ENCODE measurements at places on chromosomes 1 and 21.

DNA sequence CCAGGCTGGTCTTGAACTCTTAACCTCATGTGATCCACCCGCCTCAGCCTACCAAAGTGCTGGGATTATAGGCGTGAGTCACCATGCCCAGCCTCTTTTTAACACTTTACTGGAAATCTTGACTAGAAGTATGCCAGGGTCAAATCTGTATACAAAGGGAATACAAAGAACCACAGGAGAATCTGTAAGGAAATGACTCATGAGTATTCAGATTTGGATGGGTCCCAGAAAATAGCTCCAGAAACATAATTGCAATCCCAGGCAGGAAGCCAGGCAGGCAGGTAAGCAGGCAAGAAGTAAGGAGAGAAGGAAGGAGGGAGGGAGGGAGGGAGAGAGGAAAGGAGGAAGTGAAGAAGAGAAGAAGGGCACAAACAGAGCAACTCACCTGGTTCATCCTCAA lies 22.8 kb upstream of the TIAM1 start:
- no peak for DNase-seq

DNA sequence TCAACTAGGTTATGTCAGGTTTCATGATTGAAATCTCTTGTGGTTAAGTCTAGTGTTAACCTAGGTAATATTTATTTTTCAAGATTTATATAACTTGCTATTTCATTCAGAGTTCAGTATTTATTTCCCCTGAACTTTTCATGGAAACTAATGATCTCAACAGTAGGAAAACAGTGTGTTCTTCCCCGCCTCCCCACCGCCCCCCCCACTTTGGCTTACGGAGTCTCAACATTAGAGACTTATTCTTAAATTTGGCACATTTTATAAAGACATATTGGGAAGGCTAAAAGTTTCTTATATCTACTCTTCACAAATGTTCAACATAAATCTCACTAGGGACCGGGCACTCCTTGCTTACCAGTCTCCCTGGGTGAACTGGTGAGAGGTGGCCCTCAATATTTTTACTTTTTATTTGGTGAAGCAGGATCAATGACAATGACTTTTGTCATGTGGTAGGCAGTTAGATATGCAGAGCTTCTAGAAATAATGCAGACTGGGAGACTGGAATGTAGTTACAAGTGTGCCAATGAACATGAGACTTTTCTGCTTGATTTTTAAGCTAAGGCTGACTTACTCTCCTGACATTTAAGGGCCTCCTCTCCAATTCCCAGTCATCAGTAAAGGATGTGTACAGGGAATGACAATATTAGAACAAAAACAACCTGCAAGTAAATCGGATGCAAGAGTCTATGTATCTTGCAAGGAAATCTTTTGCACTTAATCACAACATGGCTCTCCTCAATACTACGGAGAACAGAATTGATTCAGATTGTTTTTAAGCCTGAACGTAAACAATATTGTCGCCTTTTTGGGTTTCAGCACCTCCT lies 1.7 kb upstream of the MAN1A2 start:
- DNase-seq, result no peak

GRCh38 chr1:52677076-52677806 lies 20.9 kb downstream of the COA7 start:
- no peak for DNase-seq

GRCh38 chr1:108686614-108687313 lies 5.3 kb upstream of the PRPF38B start:
- DNase-seq, result no peak

DNA sequence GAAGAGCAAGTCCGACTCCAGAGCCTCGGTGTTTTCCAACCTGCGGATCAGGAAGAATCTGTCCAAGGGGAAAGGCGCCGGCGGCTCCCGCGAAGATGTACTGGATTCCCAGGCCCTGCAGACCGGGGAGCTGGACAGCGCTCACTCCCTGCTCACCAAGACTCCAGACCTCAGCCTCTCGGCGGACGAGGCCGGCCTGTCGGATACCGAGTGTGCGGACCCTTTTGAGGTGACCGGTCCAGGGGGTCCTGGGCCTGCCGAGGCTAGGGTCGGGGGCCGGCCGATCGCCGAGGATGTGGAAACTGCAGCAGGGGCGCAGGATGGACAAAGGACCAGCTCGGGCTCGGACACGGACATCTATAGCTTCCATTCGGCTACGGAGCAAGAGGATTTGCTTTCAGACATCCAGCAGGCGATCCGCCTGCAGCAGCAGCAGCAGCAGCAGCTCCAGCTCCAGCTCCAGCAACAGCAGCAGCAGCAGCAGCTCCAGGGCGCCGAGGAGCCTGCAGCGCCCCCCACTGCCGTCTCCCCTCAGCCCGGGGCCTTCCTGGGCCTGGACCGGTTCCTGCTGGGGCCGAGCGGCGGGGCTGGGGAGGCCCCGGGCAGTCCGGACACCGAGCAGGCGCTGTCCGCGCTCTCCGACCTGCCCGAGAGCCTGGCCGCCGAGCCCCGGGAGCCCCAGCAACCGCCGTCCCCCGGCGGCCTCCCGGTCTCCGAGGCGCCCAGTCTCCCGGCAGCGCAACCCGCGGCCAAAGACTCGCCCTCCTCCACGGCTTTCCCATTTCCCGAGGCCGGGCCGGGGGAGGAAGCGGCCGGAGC lies 827 bp downstream of the FMN2 start:
- DNase-seq, result no peak

GRCh38 chr1:246215510-246215903 lies 291.6 kb downstream of the SMYD3 start:
- DNase-seq, result no peak

GRCh38 chr1:47437447-47438164 lies at the start of gene FOXD2:
FOXD2 (plus strand) TSS chr1:47438044; CDS start chr1:47438136, 92 bp downstream.
- peak; percentile 90 for DNase-seq

GRCh38 chr21:39120876-39121599 lies 62.2 kb downstream of the PSMG1 start:
- DNase-seq, result no peak

DNA sequence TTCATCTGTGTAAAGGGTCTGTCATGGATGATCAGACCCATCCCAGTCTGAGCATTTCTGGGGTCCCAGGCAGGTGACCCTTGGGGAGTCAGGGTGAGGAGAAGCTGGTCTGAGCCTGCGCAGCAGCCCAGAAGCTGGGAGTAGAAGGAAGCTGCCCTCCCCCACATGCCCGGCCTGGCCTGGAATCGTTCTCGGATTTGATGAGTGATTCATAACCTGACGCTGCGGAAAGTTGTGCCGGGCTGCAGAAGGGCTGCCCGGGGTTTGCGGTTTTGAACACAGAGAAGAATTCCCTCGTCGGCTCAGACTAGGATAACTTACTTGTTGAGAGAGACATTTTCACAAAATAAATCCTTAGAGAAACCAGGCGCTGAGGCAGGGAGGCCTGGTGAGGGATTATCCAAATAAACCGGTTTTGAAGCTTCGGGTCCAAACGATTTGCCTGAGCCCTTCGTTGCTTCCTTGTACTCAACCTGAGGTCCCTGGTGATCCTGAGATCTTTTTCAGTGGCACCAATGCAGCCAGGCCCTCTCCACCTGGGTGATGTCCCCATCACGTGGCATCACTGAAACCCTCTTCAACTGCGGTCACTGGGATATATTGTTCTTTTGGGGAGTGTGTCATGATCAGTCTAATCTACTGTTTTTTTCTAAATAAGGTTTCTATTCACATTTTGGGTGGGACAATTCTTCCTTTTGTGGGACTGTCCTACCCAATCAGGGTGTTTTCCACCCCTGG lies 29.2 kb downstream of the EPHB2 start:
- DNase-seq, result no peak

GRCh38 chr1:192530254-192530653 lies 45.3 kb upstream of the RGS1 start:
- no peak for DNase-seq

GRCh38 chr21:26599261-26599660 lies 26.2 kb upstream of the CYYR1 start:
- DNase-seq, result no peak

DNA sequence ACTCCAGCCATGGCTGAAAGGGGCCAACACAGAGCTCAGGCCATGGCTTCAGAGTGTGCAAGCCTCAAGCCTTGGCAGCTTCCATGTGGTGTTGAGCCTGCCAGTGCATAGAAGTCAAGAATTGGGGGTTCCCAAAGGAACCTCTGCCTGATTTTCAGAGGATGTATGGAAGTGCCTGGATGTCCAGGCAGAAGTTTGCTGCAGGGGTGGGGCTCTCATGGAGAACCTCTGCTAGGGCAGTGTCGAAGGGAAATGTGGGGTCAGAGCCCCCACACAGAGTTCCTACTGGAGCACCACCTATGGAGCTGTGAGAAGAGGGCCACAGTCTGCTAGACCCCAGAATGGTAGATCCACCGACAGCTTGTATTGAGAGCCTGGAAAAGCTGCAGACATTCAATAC lies 29.8 kb upstream of the CD55 start:
- no peak for DNase-seq

DNA sequence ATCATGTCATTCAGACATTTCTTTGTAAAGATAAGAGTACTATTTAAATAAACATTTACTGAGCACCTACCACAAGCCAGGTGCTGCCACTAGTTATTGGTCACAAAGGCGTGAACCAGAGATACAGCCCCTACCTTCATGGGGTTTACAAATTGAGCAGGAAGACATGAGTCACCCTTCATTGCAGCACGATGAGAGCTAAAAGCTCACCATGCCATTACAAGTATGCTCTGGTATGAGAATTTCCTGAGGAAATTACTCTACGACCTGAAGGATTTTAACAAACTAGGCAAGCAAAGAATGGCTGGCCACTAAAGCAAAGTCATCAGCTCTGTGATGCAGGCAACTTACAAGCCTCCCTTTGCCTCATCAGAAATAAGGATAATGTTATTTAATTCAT lies 346.8 kb downstream of the BRINP2 start:
- DNase-seq, result no peak

DNA sequence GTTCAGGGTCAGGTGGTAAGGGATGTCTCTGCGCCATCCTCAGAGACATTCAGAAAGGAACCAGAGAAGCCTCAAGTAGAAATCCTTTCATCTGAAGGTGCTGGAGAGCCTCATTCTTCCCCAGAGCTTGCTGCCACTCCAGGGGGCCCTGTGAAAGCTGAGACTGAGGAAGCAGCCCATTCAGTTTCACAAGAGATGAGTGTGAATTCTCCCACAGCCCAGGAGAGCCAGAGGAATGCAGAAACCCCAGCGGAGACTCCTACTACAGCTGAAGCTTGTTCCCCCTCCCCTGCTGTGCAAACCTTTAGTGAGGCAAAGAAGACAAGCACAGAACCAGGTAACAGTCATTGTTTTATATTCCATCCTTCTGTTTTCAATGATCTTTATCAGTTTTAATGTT lies 38.7 kb downstream of the ZBTB40 start:
- no peak for DNase-seq

DNA sequence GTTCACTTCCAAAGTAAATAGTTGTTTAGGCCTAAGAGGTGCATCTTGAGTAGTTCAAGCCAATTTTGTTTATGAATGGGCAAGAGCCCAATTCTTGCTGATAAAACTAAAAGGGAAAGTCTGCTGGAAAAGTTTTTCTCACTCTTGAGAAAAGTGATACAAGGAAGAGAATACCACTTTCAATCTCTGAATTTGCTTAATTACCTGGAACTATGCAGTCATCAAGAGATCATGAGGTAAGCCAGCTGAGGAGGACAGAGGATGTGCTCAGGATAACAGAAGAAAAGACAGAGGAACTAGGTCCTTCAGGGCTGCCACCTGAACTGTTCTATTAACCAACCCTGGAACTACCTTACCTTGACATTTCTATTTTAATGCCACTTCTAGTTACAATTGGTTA lies 42.2 kb downstream of the ILDR2 start:
- DNase-seq, result no peak

GRCh38 chr1:48756683-48757316 lies 19.9 kb downstream of the BEND5 start:
- DNase-seq, result no peak

GRCh38 chr1:11053758-11054137 lies 6.1 kb downstream of the SRM start:
- no peak for DNase-seq

- DNase-seq, result no peak
These were observed 16.6 kb downstream of the NPL start for GRCh38 chr1:182806015-182806678.

DNA sequence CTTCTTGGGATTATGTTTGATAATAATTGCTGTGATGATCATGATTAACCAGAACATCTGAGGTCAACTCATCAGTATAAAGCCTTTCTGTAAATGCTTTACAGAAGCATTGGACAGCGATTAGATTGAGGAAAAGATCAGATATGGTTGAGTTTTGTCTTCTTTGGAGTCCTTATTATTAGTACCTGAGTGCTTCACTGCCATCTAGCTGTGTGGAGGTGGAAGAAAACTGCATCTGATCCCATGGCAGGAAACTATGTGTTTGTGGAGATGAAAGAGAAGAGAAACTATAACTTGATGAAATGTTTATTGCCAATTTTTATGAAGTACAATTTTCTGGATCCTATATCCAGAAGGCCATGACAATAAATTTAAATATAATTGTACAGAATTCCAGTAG lies 11.4 kb downstream of the FLG2 start:
- DNase-seq, result no peak

GRCh38 chr1:155934936-155935590 lies 850 bp upstream of the KHDC4 start:
- DNase-seq, result no peak

DNA sequence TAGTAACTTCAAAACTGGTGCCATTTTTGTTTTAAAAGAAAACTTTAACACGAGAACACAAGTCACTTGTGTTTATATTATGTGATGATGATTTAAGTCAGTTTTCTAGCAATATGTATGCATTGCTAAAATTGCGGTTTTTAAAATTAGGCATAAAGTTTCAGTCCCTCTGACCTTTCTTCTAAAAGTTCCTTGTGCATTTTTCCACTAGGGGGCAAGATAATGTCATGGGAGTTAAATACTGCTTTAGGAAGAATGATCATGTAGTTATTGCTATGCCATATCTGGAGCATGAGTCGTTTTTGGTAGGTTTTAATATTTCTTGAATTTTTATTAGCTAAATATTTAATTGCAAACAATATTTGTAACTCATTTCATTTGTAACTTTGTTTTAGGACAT lies 10.7 kb downstream of the CDC7 start:
- no peak for DNase-seq

DNA sequence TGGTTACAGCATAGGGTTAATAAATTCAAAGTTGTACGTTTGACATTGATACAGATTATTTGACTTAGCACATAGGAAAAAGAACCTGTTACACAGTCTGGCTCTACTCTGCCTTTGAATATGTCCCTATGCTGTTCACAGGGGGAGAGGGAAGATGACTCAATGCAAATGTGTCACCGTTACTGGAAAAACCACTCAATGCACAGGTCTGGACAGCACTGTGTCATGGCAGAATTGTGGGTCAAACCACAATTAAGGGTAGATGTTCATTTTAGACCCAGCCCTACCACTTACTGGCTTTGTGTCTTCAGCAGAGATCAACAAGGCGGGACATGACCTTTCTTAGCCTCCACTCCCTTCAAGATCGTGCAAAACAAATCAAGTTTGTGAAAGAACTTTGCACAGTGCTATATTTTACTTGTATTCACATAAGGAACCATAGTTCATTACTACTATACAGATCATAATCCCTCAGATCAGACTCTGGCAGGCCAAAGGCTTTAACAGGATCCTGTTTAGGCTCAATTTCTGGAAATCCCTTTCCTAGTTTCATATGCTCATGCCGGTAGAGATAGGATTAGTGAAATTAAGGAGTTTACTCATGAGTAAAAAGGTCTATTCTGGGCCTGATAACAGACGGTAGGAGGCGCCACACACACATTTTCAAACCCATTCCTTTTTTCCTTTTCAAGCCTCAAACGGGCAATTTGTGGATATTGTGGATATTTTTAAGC lies 22.1 kb downstream of the EIF2D start:
- DNase-seq, result no peak

- no peak for DNase-seq
These were observed 8.2 kb downstream of the SON start for GRCh38 chr21:33550772-33551660.

GRCh38 chr1:27726173-27727044 lies 648 bp downstream of the FAM76A start:
- DNase-seq, result peak; percentile 27
